Lower lobe of right lung (tissue), 2 donors: ENCODE measurements at places on chromosomes 16 and 17. TPM values are rescaled to one million over a fixed set of nuclear protein-coding genes. Genes with fewer than 3 reads are reported as not detected.

- no peak for DNase-seq
- no peaks in the 10 kb centered on the region for H3K36me3 ChIP-seq
- H3K4me1 ChIP-seq: no peaks in the 10 kb centered on the region
- H3K27ac ChIP-seq: no peak overlapping the region
- no peak overlapping the region for H3K4me3 ChIP-seq
Measured at GRCh38 chr17:2560658-2561057, 32.8 kb upstream of the PAFAH1B1 start.

DNA sequence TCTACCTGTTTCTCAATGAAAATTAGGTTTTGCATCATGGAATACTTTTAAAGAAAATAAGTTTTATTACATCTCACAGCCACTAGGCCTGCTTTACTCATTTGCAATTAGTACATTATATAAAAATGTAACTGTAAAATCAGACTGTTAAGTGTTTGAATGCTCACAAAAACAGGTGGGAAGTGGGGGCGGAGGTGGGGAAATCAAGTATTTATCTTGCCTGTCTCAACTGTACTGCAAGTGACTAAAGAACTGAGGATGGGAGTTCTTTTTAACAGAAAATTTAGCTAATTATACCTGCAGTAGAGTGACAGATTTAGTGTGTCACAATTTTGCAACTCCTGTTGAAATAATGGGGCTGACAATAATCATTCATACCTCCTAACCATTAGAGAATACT is 34.1 kb downstream of the ITFG1 start:
- no peak overlapping the region for H3K27ac ChIP-seq
- no peak overlapping the region for H3K4me3 ChIP-seq
- H3K4me1 ChIP-seq: no peaks in the 10 kb centered on the region
- H3K36me3 ChIP-seq: peaks cover 40% of the 10 kb centered on the region

GRCh38 chr17:74466111-74466827 is at the start of gene CD300A:
Gene CD300A, plus strand, starts transcription at chr17:74466634. Its CDS starts 70 bp downstream, at chr17:74466704.
- DNase-seq: peak; percentile 82
- peaks cover 19% of the 10 kb centered on the region for H3K4me1 ChIP-seq
- peak within 1 kb of the TSS; percentile 79 for H3K27ac ChIP-seq
- peaks cover 30% of the 10 kb centered on the region for H3K27me3 ChIP-seq
- no peaks in the 10 kb centered on the region for H3K36me3 ChIP-seq

BAHCC1 gene
- 19.9 TPM for total RNA-seq

GRCh38 chr16:59242556-59242955 is 508.4 kb upstream of the GOT2 start:
- H3K27ac ChIP-seq: no peak overlapping the region
- no peaks in the 10 kb centered on the region for H3K36me3 ChIP-seq
- H3K27me3 ChIP-seq: no peaks in the 10 kb centered on the region
- no peak for DNase-seq

DNA sequence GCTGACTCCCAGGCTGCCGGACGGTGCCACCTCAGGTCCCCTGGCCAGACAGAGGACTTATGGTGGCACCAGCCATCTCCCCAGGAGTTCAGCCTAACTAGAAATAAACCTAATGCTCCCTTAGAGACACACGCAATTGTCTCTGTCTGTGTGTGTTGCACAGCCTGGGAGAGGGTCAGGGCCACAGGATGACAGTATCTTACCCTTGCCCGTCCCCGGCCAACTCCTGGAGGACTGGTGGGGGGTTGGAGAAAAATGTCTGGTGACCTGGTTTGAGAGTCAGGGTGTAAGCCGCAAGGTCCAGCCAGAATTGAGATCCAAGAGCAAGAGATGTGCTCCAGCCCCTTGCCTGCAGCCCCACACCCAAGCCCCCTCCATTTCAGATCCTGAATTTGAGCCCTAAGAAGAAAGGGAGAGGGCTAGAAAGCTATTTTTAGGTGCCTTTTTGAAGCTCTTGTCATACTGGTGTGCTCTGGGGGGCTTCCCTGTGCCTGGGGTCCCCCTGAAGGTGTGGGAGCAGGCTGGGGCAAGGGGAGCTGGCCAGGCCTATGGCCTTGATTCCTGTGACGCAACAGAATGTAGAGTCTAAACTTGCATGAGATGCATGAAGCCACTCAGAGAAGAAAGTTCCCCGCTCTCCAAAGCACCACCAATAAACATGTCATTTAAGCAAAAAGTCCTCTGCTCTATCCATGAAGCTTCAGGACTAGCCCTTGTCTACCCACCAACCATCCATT is 12.9 kb downstream of the ZNF319 start:
- no peaks in the 10 kb centered on the region for H3K27me3 ChIP-seq
- peak; percentile 18 for DNase-seq
- no peak overlapping the region for H3K4me3 ChIP-seq
- H3K4me1 ChIP-seq: peaks cover 16% of the 10 kb centered on the region

GRCh38 chr16:27482397-27483087 is 67.2 kb downstream of the GTF3C1 start:
- H3K4me3 ChIP-seq: no peak overlapping the region
- H3K27me3 ChIP-seq: no peaks in the 10 kb centered on the region
- peaks cover 100% of the 10 kb centered on the region for H3K36me3 ChIP-seq
- no peak for DNase-seq
- no peaks in the 10 kb centered on the region for H3K4me1 ChIP-seq
- no peak overlapping the region for H3K27ac ChIP-seq

GRCh38 chr16:89373355-89374110 is 116.8 kb downstream of the ANKRD11 start:
- H3K4me1 ChIP-seq: peaks cover 29% of the 10 kb centered on the region
- no peak overlapping the region for H3K27ac ChIP-seq
- H3K4me3 ChIP-seq: no peak overlapping the region
- H3K36me3 ChIP-seq: peaks cover 14% of the 10 kb centered on the region
- no peak for DNase-seq

GRCh38 chr16:66131895-66132294 is 234.6 kb upstream of the CDH5 start:
- H3K27me3 ChIP-seq: peaks cover 17% of the 10 kb centered on the region
- H3K36me3 ChIP-seq: no peaks in the 10 kb centered on the region
- H3K27ac ChIP-seq: peak overlapping the region; percentile 79
- DNase-seq: no peak
- peak overlapping the region; percentile 30 for H3K4me3 ChIP-seq

DNA sequence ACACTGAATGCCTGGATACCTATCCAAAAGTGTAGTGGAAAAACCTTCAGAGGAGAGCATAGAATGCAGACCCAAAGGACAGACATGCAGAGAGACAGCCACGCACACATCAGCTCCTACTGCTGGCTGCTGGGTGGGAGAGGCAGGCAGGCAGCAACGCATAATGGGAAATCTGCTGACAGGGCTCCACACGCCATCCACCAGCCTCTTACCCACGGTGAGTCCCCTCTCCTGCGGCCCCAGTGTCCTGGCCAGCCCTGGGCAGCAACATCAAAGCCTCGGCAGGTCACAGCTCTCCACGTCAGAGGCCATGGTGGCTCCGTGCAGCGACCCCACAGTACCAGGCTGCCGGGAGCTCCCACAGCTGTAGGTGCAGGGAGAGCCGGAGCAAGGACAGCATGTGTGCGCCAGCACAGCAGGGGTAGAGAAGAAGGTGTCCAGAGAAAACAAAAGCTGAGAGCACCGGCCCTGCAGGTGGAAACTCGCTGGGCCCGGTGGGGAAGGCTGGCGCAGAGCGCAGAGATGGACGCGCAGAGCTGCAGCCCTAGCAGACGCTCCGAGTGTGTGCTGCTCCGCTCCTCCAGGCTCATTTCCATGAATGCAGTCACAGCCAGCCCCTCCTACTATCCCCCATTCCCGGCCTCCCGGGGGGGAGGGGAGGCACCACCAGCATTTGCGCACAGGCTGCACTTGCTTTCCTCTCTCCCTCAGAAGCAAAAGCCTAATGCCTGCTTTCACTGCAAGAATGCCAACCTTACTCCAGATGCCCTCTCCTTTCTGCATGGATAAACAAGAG is 58.9 kb downstream of the CYTH1 start:
- peak overlapping the region; percentile 7 for H3K27ac ChIP-seq
- DNase-seq: no peak
- peak overlapping the region; percentile 14 for H3K4me3 ChIP-seq
- H3K27me3 ChIP-seq: no peaks in the 10 kb centered on the region

- peaks cover 11% of the 10 kb centered on the region for H3K4me1 ChIP-seq
- no peaks in the 10 kb centered on the region for H3K36me3 ChIP-seq
- H3K27ac ChIP-seq: peak overlapping the region; percentile 76
- no peak for DNase-seq
- peak overlapping the region; percentile 68 for H3K4me3 ChIP-seq
- H3K27me3 ChIP-seq: peaks cover 63% of the 10 kb centered on the region
Measured at GRCh38 chr16:54928016-54928356, 2.7 kb upstream of the IRX5 start.

HAS3 gene
- 12.6 TPM for total RNA-seq

GAS2L2 gene
- total RNA-seq: 3.1 TPM

DNA sequence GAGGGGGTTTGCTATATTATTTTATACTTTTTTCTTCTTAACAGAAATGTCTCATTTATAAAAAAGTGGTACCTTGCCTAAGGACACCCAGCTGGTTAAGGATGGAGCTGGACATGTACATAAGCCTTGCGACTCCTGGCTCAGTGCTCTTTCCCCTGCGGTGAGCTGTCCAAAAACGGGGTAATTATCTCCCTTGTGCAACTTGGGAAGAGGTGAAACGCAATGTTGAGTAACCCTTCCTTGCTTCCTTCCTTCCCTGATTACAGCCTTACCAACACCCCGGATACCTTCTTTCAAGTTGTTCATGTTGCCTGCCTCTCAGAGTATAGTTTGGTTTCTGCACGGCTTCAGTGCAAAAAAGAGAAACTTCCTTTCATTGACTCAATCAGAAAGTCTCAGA is 94.1 kb upstream of the XYLT1 start:
- no peak overlapping the region for H3K27ac ChIP-seq
- H3K4me3 ChIP-seq: no peak overlapping the region
- no peak for DNase-seq

- no peak for DNase-seq
- peaks cover 98% of the 10 kb centered on the region for H3K36me3 ChIP-seq
- no peaks in the 10 kb centered on the region for H3K27me3 ChIP-seq
- no peak overlapping the region for H3K4me3 ChIP-seq
- H3K27ac ChIP-seq: no peak overlapping the region
Measured at GRCh38 chr16:200388-200787, 20.1 kb downstream of the HBQ1 start.

- peaks cover 5% of the 10 kb centered on the region for H3K27me3 ChIP-seq
- DNase-seq: no peak
- no peak overlapping the region for H3K4me3 ChIP-seq
- no peaks in the 10 kb centered on the region for H3K36me3 ChIP-seq
- H3K27ac ChIP-seq: no peak overlapping the region
Measured at GRCh38 chr17:26782153-26782552, 511.8 kb upstream of the WSB1 start.

DNA sequence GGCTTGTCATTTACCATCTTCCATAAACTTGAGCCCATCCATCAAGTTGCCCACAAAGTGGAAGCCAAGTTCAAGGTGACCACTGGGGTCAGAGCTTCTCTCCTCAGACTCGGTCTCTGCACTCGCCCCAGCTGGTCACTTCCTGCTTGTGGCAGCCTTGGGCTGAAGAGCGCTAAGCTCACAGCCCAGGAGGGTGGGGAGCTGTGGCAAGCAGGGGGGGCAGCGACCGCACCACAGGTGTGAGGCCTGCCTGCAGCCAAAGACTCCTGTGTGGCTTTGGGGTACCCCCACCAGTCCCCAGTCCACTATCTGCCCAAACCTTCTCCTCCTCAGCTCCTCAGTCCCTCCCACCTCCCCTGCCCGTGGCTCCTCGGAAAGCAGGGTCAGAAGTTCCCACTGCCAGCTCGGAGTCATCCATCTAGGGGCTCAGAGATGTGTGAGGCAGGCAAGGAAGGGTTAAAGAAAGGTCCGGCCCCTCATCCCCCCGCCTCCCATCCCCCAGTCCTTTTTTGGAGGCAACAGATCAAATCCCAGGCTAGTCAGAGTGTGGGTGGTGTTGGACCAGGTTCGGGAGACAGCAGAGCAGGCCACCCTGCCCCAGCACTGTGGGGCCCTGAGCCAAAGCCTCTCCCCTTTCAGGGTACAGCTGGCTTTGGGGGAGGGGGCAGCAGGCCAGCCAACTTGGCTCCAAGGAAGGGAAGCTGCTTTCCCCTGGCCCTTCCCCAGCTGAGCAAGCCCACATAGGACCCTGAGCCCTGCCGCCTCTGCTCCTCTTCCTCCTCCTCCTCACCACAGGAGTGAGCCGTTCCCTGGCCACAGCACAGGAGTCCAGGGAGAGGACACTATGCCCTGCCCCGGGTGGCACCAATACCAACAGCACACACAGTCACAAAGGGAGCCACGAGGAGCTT is 3.2 kb downstream of the CSF3 start:
- peaks cover 87% of the 10 kb centered on the region for H3K4me1 ChIP-seq
- no peak for DNase-seq
- H3K27me3 ChIP-seq: no peaks in the 10 kb centered on the region
- H3K4me3 ChIP-seq: no peak overlapping the region
- peak overlapping the region; percentile 36 for H3K27ac ChIP-seq
- H3K36me3 ChIP-seq: peaks cover 44% of the 10 kb centered on the region
